ENCODE measurements at places on chromosomes 3 and 15. TPM values are rescaled to one million over a fixed set of nuclear protein-coding genes. Genes with fewer than 3 reads are reported as not detected.

DNA sequence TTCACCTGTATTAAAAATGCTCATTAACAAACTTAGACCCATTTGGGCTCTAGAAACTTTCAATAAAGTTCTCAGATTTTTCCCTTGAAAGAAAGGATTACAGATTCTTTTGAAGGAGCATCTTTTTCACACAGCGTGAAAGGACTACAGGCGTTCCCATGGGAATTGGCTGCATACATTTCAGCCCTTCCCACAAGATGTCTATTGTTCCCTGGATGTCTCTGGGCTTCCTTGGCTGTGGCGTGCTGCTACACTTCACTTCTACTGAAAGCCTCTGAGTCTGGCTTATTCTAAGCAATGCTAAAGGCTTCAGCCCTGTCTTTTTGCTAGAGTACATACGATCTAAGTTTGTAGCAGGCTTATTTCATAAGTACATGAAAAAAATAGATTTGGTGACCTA is 1.4 kb downstream of the VEPH1 start:
- DNase-seq: no peak
- H3K4me3 ChIP-seq: no peak overlapping the region
- no peaks in the 10 kb centered on the region for H3K36me3 ChIP-seq
- peaks cover 41% of the 10 kb centered on the region for H3K4me1 ChIP-seq

TLE3 gene
- total RNA-seq: 185 TPM

ITGA11 gene
- 0.92 TPM for total RNA-seq

DNA sequence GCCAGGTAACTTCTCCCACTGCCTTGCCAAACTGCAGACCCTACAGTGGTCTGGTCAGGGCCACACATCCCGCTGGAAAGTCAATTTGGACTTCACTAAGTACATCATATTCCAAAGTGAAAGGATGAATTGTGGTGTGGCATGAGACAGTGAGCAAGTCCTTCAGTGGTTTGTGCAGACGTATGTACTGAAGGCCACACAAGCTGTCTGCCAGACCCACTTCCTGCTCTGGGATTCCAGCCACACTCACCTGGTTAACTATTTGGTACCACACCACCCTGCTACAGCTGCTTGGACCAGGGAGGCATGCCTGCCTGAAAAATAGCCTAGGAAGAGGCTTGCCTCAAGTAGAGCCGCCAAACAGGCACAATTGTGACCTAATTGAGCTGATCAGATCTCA is 94.1 kb upstream of the STRIT1 start:
- H3K36me3 ChIP-seq: no peaks in the 10 kb centered on the region
- no peak for DNase-seq
- peaks cover 14% of the 10 kb centered on the region for H3K4me1 ChIP-seq
- H3K27me3 ChIP-seq: peaks cover 8% of the 10 kb centered on the region

GRCh38 chr15:89496155-89497098 is at the start of gene RHCG:
RHCG (minus strand) TSS chr15:89496583; CDS start chr15:89496544, 39 bp downstream.
- peaks cover 69% of the 10 kb centered on the region for H3K27me3 ChIP-seq
- peak within 1 kb of the TSS; percentile 50 for H3K27ac ChIP-seq
- no peaks in the 10 kb centered on the region for H3K36me3 ChIP-seq
- DNase-seq: no peak

DNA sequence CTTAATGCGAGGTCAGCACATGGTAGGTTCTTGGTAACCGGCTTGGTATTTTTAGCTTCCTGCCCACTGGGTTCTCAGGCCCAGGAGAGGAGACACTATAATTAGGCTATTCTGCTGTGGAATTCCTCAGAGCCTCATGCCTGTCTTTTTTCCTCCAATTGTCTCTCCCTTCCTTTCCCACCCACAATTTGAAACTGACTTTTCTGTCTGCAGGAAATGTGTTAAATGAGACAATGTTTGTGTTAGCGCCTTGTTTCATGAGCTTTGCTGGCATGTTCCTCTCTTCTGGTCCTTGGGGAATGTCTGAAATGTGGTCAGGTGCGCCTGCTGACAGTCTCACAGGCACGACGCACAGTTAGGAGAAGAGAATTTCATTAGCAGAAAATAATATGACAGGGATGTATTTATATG is 223.6 kb upstream of the CTNNB1 start:
- no peak overlapping the region for H3K27ac ChIP-seq
- no peaks in the 10 kb centered on the region for H3K4me1 ChIP-seq
- no peak overlapping the region for H3K4me3 ChIP-seq
- no peaks in the 10 kb centered on the region for H3K36me3 ChIP-seq
- DNase-seq: no peak
